ENCODE measurements at places on chromosomes 16 and 17.

GRCh38 chr16:86217891-86218270, 292.4 kb upstream of the FOXF1 start:
- DNase-seq, result no peak

DNA sequence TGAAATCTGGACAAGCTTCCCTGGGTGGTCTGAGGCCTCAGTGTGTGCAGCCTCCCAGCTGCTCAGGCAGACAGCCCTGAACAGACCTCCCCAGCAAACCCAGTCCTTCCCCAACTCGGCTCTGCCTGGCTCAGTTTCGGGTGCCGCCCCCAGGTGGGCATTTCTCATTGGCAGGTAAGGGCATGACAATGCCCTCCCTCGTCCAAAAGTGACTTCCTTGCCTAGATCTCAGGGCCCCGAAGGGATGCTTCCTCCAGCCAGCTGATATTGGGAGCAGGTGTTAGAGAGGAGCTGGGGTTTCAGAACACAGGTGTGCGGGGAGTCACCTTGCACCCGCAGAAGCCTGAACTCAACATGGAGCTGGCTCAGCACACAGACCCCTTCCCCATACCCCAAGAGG, 3.8 kb upstream of the PPL start:
- DNase-seq, result no peak

DNA sequence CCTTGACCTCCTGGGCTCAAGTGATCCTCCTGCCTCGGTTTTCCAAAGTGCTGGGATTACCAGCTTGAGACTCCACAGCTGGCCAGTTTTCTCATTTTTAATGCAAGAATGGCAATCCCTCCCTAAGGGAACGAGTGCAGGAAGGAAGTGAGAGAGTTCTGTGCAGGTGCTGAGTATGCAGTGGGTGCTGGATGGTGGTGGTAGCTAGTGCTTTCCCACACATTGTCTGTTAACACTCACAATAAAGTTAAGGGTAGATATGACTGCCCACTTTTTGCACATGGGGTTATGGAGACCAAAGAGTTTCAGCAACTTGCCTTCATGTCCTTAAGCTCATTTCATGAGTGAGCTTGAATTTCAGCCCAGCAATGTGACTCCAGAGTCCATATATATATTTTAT, 18.5 kb downstream of the RGS9 start:
- no peak for DNase-seq

- DNase-seq, result peak; percentile 55
These were observed 29.7 kb downstream of the DUSP14 start for GRCh38 chr17:37519251-37519985.

DNA sequence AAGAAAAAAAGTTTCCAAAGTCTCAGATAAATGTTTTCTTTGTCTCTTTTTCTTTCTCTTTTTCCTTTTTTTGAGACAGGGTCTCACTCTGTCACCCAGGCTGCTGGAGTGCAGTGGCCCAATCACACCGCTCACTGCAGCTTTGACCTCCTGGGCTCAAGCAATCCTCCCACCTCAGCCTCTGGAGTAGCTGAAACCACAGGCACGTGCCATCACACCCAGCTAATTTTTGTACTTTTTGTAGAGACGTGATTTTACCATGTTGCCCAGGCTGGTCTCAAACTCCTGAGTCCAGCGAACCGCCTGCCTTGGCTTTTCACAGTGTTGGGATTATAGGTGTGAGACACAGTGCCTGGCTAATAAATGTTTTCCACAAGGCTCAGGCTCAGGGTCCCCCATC, 53.3 kb upstream of the KSR1 start:
- no peak for DNase-seq

Measured in HFF-Myc (cell line).